ENCODE measurements at places on chromosomes 4 and X. TPM values are rescaled to one million over a fixed set of nuclear protein-coding genes. Genes with fewer than 3 reads are reported as not detected.

- no peak for DNase-seq
These were observed 7.3 kb downstream of the PPP1R3F start for GRCh38 chrX:49276671-49277534.

- no peak for DNase-seq
These were observed 3.4 kb upstream of the USP53 start for GRCh38 chr4:119209077-119209476.

GRCh38 chr4:144861471-144861870 is 215.5 kb downstream of the HHIP start:
- no peak for DNase-seq

GRCh38 chr4:181432335-181432734 is 810.9 kb upstream of the TENM3 start:
- no peak for DNase-seq

GRCh38 chr4:125787707-125788106 is 473.0 kb downstream of the FAT4 start:
- DNase-seq = no peak

GRCh38 chr4:13541176-13541604 is 3.1 kb downstream of the NKX3-2 start:
- no peak for DNase-seq

DNA sequence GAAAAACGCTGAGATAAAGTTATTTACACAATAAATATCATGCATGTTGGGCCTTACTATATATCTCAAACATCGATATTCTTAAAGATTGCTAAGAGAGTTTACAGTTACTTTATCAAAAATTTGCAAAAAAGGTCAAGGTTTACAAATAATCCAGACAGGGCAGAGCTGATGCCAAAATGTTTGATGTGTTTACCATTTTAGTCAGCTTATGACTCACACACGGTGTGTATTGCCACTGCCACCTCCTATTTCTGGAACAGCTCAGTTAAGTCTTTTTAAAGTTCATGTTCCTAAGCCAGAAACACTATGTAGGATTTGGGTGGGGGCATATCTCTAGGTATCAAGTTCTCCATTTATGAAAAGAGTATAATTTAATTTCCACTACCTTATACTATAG is 580.6 kb downstream of the INPP4B start:
- DNase-seq = no peak

DNA sequence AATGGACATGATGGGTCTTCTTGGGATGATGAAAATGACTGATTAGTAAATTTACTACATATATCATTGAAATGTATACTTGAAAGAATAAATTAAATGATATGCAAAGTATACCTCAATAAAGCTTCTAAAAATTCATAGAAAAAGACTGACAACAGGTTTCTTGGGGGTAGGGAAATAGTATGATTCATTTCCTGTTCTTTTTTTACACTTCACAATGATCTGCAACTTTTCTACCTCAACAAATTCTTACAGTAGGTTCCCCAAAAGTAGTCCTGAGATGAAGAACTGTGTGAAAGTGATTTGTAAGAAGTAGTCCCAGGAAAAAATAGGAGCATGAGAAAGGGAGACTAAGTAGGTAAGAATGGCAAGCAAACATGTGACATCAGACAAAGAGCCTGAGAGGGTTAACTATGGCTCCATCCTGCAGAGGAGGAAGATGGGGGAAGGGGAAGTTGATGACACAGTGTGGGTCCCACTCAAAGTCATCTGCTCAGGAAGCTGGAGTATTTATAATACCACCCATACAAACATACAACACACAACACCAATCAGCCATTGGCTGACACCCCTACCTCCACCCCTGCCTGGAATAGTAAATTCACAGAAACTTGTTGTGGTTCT is 73.9 kb downstream of the ARHGAP6 start:
- no peak for DNase-seq

DNA sequence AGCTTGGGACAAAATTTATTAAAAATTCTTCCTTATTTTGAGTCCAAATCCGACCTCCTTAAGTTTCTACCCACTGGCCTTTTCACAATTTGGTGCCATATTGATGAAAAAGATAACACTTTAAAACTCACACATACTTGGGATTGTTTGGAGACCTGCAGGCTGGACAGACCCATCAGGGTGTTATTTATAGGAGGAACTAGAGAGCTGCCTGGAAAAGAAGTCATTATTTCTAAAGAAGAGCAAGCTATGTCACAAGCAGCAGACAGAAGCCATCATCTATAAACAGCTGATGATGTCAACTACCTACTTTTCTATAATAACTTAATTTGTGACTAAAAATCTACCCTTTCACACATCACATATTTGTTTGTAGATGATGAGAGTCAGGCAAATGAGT is 56.2 kb downstream of the COX18 start:
- DNase-seq = no peak

- DNase-seq = no peak
These were observed 6.1 kb downstream of the LPAR4 start for GRCh38 chrX:78753571-78753970.

GRCh38 chr4:20337261-20337664 is 85.6 kb downstream of the SLIT2 start:
- DNase-seq = no peak

DNA sequence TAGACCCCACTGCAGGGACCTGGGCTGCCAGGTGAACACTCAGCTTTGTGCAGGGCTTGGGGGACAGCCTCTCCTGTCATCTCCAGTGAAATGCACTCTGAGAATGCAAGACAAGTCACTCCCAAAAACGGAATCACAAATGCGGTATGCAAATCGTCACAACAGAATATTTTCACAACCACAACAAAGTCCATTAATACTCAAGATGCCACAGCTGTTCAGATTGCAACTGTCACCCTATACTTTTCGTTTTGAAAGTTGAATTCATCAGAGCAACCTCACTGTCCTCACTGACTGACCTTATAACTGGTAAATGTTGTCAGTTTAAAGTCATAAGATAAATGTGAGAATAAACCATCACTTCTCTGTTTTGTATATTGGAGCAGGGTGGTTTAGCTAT is 16.6 kb downstream of the JAKMIP1 start:
- no peak for DNase-seq

DNA sequence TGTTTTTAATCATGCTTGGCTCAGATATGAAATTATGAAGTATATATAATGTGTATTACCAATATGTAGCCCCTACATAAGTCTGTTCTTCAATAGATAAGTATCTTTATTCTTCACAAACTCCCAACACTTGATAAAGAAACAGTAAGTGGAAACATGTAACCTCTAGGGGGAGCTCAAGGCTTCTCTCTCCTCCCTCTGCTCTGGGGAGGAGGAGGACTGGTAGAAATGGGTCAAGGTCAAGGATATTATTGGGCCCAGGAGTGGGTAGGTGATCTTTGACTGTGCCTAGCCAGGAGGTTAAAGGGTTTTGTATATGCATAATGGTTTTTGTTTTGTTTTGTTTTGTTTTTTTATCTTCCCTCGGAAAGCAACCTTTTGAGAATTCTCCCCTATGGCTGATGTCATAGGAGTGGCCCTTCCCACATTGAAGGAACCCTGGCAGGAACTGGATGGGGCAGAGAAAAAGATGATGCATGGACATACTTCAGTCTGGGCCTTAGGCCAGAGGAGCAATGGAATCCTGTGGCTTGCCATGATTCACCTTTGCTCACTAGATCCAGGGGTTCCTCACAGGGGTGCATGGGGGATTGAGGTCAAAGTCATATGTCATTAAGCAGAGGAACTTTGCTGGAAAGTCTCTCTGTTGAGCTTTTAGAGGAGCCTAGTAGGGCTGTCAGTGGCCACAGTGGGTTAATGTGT is 460.3 kb downstream of the MID1IP1 start:
- DNase-seq = no peak

The DMP1 gene
- polyA plus RNA-seq = not detected

The PCSK1N gene
- polyA plus RNA-seq = 9.6 TPM

The LEF1 gene
- polyA plus RNA-seq = 0.20 TPM

The EGFL6 gene
- not detected for polyA plus RNA-seq

The SSX2B gene
- polyA plus RNA-seq = not detected
